Glomerular endothelial cell (primary cell): ENCODE measurements at places on chromosomes 3 and 15. TPM values are rescaled to one million over a fixed set of nuclear protein-coding genes. Genes with fewer than 3 reads are reported as not detected.

Gene GOLGA8R
- total RNA-seq, result 1.1 and 1.5 TPM in 2 replicates

Gene CNOT10
- 13.6 and 21.4 TPM in 2 replicates for total RNA-seq

Gene STAC
- 6.3 and 7.4 TPM in 2 replicates for total RNA-seq

Gene ROPN1
- not detected in 2 replicates for total RNA-seq

Gene SUSD5
- 2.5 and 15.8 TPM in 2 replicates for total RNA-seq

Gene RASGRP1
- 0.10 and 0.12 TPM in 2 replicates for total RNA-seq

Gene CD96
- total RNA-seq, result not detected in 2 replicates

Gene CSPG5
- total RNA-seq, result 0.18 and 0.48 TPM in 2 replicates
